Epithelial cell of prostate (primary cell): ENCODE measurements at places on chromosomes 2 and 18.

- no peak for DNase-seq
These were observed 6.0 kb upstream of the NCK2 start for GRCh38 chr2:105738658-105739241.

DNA sequence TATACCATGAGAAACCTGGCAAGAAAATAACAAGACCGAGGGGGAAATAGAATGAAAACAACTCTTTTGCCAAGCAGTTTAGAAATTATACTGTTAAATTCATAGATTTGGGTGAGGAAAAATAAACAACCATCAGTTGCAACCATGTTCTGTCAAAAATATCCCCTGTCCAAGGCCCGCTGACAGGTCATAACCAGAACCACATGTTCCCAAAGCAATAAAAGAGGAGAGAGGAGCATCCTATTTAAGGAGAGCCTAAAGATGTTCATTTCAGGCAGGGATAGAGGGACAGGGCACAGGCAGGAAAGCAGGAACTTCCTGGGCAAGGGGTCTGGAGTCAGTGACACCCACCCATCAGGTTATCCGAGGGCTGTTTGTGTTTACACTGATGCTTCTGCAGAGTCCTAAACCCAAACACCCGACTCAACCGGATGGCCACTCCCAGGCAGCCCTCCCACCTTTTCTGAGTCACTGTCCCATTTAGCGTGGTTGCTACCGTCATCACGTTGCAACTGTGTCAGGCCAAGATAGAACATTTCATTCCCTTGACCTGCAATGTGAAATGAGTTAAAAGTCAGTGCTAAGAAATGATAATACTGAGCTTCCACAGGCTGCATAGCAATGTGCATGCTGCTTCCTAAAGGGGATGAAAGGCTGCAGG lies 468.3 kb upstream of the RAB12 start:
- no peak for DNase-seq

- peak; percentile 88 for DNase-seq
These were observed 590.8 kb upstream of the ID2 start for GRCh38 chr2:8090748-8091700.

GRCh38 chr2:165691615-165692014 lies 102.4 kb downstream of the GALNT3 start:
- no peak for DNase-seq

GRCh38 chr18:44374966-44375365 lies 305.7 kb upstream of the SETBP1 start:
- DNase-seq: no peak

DNA sequence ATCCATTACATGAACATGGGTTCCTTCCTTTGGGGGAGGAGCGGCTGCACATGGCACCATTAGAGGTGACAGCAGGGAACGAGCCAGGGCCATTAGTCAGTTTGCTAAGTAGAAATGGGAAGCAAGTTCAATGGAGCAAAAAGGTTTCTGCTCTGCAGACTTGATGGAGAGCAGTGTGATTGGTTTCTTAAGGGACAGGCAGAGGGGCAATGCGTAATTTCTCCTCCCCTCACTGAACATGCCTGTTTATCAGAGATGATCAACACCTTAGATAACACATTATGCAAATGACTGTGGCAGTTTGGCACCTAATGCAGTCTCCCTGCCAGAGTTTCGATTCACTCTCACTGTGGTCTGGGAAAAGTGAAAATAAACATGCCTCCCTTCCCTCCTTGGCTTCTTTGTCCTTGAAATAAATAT lies 414.5 kb downstream of the STK39 start:
- no peak for DNase-seq
